Fibroblast of skin of left biceps (primary cell): ENCODE measurements at places on chromosomes 13 and 19.

DNA sequence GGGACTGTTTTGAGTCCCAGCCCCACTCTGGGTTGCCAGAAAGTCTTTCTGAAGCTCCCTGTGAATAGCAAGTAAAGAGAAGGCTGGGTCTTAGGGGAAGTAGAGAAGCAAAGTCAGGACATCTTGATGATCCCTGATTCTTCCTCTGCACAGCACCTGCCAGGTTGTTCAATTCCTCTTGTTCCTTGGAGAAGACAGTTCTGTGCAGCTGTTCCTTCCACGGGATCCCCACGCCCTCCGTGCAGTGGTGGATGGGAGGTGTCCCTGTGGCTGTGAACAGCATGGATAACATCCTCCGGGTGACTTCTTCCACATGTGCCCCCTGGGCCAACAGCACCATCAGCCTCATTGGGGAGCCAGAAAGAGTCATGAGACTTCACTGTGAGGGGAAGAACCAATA is 29.1 kb upstream of the IGLON5 start:
- DNase-seq: no peak

- DNase-seq: no peak
Observed at GRCh38 chr13:57946361-57946760, 314.8 kb downstream of the PCDH17 start.

GRCh38 chr13:100527644-100528043 is 60.9 kb downstream of the GGACT start:
- no peak for DNase-seq

GRCh38 chr13:94959626-94960025 is 247.3 kb upstream of the SOX21 start:
- no peak for DNase-seq

GRCh38 chr13:99610702-99611289 is 109.5 kb downstream of the TM9SF2 start:
- DNase-seq: no peak

DNA sequence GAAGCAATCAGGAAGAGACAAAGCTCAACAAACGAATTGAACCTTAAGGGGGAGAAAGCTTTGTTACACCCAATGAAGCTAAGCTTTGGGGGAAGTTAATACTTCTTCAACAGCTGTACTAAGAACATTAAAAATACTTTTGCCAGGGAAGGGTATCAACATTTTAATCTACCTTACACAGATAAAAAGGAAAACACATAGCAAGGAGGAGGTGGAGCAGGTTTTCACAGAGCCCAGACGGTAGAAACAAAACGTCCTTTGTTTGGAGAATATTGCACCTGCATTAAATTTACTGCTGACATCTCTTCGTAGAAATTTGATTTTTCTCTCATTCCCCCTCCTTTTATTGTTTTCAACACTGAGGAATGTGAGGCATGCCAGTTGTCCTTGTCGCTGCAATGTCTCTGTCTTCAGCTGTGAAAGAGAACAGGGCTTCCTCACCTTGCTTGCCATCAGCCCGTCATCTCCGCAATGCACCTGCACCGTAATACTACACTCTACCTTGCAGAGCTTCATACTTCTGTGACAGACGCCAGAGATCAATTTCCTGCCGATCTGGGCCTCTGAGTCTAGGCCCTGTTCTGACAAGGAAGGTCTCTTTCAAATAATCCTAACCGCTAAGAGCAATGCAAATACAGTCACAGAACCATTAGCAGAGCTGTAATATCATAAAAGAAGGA is 270.8 kb downstream of the SPRY2 start:
- no peak for DNase-seq

DNA sequence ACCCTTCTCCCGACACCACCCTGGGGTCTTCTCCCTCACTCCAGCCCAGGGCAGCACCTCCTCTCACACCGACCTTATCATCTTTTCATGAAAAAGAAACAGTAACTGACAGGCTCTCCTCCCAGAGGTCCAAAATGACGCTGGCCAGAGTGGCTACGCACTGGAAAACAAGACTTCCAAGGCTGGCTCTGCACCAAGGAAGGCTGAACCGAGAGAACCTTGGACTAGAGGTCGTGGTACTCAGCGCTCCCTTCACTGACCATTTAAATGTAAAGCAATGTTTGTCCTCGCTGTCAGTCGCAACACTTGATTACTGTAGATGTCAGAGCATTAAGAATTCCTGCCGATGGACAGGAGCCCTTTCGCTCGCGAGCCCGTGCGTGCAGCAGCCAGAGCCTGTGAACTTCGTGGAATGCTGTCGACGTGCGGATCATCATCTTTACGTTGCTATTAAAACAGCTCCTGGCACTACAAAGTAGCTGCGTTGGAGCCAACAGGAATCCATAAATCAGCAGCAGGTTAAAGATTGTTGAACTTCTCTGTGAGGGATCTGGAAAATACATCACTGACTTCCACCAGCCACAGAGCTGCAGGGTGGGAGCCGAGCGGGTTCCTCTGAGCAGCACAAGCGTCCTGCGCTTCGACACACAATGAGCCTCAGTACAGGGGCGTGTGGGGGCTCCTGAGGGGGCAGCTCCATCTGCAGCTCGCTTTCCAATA is 125.5 kb upstream of the MCF2L start:
- no peak for DNase-seq

- no peak for DNase-seq
Observed at GRCh38 chr13:92836171-92836570, 390.4 kb upstream of the GPC6 start.

GRCh38 chr19:16153582-16154336 is 10.3 kb downstream of the HSH2D start:
- no peak for DNase-seq

DNA sequence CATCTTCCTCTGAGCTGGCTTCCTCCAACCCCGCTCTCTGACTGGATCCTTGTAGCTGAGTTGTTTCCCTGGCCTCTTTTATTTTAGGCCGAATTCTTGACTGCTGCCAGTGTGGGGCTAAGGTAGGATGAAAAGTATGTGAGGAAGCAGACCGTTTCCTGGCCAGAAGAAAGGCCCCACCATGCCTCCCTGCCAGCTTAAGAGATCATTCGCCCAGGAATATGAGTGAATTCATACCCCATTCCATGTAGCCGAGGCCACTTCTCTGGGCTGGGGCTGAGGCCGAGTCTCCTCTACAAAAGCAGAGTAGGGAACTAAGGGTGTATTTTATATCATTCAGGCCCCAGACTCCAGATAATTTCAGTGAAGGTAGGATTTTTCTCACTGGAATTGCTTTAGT is 32.3 kb downstream of the NFIX start:
- no peak for DNase-seq

GRCh38 chr13:49436890-49437289 is 7.0 kb downstream of the CAB39L start:
- DNase-seq: no peak

DNA sequence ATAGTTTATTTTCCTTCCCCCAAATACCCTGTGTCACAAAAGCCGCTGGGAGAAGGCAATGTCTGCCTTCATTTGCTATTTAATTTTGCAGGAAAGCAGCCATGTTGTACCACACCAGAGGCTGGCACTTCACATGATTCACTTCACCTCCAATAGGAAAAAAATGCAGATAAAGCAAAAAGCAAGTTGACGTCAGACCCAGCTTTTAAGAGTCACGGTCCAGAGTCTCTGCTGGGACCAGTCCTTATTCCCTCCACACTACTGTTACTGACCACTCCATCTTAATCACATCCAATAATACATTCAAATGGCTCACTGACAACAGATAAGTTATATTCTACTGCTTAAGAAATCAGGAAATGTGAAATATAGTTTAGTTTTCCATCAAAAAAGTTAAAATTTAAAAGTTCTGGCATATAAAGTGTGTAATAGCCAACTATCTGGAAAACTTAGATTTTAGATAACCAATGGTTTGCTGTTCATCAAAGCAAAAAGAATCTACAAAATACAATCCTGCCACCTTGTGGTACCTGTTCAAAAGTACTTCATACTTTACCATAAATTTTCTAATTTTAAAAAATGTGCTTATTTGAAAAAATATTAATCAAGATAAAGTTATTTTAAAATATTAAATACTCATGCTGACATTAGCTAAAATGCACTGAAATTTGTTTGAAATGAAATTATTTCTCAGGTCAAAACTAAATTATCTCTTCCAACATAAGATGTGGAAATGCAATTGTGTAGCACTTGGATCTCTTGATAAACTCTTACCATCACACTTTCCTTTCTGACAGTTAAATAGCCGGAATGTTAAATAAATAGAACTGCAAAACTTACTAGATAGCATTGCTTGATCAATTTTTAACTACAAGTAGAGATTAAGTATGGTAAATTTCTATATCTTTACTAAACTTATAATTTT is 97.3 kb downstream of the SERP2 start:
- DNase-seq: no peak

GRCh38 chr13:23793711-23794110 is 95.5 kb downstream of the MIPEP start:
- no peak for DNase-seq

GRCh38 chr19:15178629-15179308 is 22.0 kb downstream of the NOTCH3 start:
- no peak for DNase-seq

- no peak for DNase-seq
Observed at GRCh38 chr13:59478908-59479307, 684.8 kb downstream of the DIAPH3 start.

GRCh38 chr13:112918266-112918665 is 50.7 kb upstream of the MCF2L start:
- DNase-seq: no peak

DNA sequence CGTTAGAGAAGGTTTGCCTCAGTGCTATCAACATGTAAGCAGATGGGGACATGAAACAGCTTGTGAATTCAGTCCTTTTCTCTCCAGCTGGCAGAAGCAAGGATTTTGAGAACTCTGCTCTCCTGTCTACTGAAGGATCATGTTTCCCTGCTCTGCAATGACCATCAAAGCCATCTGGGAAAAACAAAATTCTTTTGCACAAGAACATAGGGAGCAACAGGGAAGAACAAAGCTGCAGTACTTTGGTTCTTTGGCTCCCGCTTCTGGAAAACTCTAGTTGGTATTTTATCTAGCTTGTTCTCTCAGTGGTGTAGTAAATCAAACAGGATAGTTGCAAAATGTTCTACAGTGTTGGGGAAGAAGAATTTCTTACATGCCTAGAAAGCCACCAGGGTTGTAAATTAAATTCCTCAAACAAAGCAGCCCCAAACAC is 270.4 kb downstream of the ENOX1 start:
- peak; percentile 93 for DNase-seq

DNA sequence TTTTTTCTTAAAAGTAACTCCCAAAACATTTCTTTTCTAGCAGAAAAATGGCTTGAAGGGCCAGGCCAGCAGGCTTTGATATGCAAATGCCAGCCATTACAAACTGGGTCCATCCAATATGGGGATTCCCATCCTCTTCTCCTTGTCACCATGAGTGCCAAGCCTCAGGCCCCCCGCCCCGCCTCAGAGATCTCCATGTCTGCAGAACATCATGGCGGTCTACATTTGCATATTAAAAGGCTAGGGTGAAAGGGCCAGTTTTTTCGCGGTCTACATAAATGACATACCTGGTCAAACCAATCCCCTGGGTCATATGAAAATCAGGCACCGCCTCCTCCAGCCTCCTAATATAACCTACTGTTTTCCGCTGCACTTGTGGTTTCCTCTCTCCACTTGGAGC is 1327.6 kb downstream of the UQCRFS1 start:
- DNase-seq: no peak

- DNase-seq: no peak
Observed at GRCh38 chr13:114104655-114105520, 27.5 kb downstream of the RASA3 start.

- no peak for DNase-seq
Observed at GRCh38 chr13:80082396-80083080, 258.4 kb downstream of the SPRY2 start.

DNA sequence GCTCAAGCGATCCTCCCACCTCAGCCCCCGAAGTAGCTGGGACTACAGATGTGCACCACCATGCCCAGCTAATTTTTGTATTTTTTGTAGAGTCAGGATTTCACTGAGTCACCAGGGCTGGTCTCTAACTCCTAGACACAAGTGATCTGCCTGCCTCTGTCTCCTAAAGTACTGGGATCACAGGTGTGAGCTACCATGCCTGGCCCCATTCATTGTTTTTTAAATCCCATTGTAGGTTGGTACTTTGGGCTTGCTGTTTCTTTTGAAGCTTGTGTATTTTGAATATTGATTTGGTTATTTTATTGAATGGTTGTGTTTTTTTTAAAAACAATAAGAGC is 26.7 kb downstream of the ZMYM2 start:
- DNase-seq: no peak
